K562 (cell line): ENCODE measurements at places on chromosomes 13 and 19.

DNA sequence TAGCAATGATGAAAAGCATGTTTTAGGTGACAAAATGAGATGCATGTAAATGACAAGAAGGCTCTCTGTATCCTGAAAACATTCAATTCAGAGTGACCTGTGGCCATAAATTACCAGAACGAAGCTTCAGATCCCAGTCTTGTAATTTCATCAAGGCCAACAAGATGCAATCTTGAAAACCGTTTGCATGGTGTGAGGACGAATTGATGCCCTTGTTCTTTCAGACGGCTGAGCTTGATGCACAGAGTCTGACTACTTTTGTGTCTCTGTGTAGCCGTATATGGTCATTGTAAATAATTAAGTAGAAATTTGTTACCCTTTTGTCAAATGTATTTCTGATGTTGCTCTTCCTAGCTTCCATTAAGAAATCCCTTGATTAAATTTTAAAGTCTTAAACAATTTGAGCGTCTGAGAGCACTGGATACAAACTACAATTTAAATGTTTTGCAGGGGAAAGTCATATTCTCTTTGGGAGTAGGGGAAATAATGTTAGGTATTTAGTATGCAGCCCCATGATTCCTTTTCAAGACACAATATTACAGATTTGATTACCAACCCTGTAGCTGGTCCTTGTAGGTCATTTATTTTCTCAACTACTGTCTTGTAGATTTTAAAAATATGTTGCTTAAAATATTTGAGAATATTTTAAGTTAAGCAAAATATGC, 125.8 kb upstream of the PCDH9 start:
- DNase-seq = no peak

GRCh38 chr13:45335397-45336024, 5.5 kb downstream of the TPT1 start:
- no peak for DNase-seq

DNA sequence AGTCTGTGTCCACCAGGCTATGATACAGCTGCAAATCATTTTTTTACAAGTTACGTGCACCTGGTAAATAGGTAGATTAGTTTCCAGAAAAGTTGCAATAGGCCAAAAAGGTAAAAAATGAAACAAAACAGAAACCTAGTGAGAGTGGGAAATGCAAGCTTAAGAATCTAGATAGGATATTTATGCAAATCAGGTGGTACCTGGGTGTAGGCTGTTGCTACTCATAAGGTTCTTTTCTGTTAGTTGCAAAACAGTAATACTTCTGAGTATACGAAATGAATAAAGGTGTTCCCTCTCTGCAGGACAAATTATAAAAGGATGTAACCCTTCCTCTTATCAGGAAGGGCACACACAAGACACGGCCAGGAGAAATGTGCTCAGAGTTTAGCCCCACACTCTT, 97.9 kb downstream of the UGGT2 start:
- no peak for DNase-seq

GRCh38 chr13:101695870-101696516, 243.5 kb downstream of the ITGBL1 start:
- no peak for DNase-seq

- no peak for DNase-seq
These were observed 880 bp upstream of the TMEM160 start for GRCh38 chr19:47049307-47049700.

DNA sequence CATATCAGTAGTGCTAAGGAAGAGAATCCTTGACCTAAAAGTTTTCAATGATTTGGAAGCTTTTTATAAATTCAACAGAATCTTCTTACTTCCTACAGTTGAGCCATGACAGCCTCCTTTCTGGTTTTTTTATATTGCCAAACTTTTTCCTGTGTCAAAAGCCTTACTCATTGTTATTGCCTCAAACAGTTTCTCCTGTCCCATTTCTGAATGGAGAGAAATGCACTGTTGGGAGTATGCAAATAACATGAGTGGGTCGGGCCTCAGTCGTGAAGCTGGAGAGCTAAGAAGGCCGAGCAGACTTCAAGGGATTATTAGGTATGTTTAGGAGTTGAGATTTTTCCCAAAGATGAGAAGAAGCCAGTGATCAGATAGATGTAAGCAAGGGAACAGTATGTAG, 766.4 kb upstream of the KLHL1 start:
- DNase-seq = no peak

DNA sequence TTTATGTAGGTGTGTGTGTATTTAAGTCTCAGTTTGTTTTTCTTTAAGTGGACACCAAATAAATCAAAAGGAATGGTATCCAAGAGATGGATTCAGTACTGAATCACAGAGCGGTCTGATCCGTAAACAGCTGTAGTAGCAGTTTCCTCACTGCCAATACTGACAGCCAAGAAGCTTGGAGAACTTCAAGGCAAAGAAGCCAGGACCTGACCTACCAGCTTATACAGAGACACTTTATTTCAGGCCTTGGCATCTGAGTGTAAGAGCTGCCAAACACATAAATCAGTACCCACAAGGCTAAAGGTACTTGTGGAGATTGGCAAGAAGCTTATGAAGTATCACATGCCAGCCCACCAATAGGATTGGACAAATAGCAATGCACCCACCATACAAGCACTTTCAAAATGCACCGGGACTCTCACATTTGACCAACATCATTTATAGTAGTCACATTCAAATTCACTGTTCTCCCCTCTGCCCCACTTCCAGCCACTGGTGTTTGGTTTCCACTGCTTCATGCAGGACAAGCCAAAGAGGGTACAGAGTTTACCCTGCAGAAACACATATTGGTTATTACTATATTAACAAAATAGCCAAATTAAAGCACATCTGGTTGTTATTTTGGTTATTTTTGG, 357.9 kb downstream of the KLF12 start:
- DNase-seq = no peak
